Activated T-cell treated with anti-CD3 and anti-CD28 coated beads, Interleukin-2, amount 50 U/mL, for 48 hours (primary cell): ENCODE measurements at places on chromosomes 3 and 15.

DNA sequence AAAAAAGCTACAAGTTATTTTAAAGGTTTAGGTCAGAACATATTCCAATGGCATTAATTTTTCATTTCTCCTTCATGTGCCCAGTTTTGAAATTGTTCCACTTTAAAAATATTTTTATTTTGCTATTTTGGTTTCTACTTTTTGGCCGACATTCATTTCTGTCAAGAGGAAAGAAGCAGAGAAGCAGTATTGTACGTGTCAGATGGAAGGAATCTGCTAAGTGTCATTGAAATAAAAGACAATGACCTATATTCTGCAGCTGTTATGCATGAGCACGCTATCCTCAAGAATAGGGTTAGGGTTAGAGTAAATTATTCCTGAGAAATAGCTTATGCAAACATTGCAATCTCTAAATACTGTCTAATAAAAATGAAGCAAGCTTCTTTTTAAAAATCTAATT, 941.7 kb downstream of the TUSC7 start:
- DNase-seq, result no peak

GRCh38 chr15:38873158-38873557, 308.5 kb upstream of the RASGRP1 start:
- DNase-seq, result no peak

GRCh38 chr15:101428758-101429157, 60.7 kb downstream of the PCSK6 start:
- no peak for DNase-seq

GRCh38 chr15:61812476-61812875, 247.8 kb downstream of the VPS13C start:
- no peak for DNase-seq

GRCh38 chr3:63877737-63878393, 14.2 kb downstream of the ATXN7 start:
- DNase-seq, result no peak

DNA sequence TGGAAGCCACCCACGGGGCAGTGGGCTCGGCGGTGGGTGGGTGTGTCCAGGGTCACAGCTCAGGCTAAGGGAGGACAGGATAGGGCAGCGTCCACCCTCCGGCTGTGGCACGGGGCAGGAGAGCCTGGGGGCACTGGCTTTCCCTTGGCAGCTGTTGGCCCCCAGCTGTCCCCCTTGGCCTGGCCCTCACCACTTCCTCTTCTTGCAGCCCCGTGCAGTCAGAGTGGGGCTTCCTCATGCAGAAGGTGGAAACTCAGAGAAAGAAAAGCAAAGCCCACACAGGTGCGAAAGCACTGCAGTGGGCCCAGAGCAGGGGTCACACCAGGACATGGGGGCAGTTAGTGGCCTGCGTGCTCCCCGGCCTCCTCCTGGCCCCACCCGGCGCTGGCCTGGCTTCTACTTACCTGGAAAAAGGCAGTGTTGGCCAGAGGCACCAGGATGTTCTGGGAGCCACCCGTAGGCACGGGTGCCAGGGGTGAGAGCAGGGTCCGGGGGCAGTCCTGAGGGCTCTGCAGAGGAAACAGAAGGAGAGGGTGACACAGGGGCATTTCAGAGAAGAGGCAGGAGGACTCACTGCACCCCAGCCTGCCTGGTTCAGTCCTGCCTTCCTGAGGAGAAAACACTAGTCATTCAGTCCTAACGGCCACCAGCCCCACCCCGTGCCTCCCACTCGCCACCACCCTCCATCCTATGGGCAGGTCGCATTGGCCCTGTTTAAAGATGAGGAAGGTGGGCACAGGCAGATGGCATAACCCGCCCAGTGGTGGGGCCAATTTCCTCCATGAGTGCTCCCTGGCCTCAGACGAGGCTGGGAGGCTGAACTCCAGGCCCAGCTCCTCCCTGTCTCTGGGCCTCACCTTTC, 28.3 kb downstream of the PLXND1 start:
- DNase-seq, result no peak

DNA sequence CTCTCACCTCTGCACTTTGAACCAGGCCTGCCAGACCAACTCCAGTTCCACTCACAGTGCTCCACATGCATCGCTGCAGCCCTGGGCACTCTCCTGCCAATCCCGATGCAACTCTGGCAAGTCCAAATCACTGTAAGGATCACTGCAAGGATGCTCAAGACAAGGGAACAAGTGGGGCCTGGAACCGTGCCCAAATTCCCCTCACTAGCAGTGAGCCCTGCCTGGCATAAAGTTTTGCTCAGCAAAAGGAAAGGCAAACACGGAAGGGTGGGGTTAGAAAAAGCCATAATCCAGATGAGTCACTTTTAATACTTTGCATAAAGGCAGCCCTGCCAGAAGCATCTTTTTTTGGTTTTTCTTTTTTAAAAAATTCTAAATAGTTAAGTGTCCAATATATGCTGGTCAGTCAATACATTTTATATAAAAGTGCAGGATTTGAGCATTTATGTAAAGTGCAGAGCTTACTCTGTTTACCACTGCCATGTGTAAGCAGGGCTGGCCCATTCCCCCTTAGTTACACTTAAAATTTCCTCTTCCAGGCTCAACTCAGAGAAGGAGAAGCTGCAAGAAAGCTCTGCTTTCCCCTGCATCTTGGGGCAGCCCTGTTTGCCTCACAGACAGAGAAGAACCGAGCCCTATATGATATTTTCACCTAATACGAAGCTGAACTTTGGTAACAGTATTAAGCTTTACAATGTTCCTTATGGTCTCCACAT, 102.2 kb downstream of the CD47 start:
- no peak for DNase-seq

GRCh38 chr3:46059432-46059831, 32.1 kb upstream of the XCR1 start:
- no peak for DNase-seq

GRCh38 chr3:87006844-87007439, 16.0 kb upstream of the VGLL3 start:
- no peak for DNase-seq

- no peak for DNase-seq
Observed at GRCh38 chr15:30878515-30878914, 25.2 kb upstream of the FAN1 start.

- DNase-seq, result no peak
Observed at GRCh38 chr3:195761567-195762248, 40.9 kb downstream of the MUC20 start.

GRCh38 chr3:105354429-105354828, 12.3 kb upstream of the ALCAM start:
- DNase-seq, result no peak

DNA sequence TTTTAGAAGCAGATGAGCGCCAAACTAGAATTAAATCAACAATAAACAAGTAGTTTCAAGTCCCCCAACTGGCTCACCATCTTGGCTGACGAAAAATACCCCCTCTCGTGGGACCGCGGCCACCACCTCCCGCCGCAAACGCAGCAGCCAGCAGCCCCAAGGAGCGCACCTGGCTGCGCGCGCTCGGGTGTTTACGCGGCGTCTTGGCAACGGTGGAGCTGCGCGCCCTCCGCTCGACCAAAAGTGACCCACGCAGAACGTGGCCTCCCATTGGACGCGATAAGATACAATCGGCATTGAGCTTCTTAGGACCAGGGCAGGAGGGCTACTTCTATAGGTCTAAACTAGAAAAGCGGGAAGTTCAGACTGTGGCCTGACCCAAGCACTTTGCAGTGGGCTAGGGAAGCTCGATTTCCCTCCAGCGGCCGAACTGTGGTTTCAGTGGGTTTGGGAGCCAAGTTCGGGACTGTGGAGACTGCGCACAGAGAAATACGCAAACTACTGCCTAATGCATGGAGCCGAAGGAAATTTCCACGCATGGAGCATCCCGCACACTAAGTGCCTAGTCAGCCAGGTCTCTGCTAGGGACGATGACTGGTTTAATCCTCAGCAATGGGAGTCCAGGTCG, at the start of gene MNS1:
MNS1 (minus strand) TSS at position 245 of the 628 bp plus-strand sequence; CDS start at position 80, 165 bp downstream.
- peak; percentile 78 for DNase-seq

DNA sequence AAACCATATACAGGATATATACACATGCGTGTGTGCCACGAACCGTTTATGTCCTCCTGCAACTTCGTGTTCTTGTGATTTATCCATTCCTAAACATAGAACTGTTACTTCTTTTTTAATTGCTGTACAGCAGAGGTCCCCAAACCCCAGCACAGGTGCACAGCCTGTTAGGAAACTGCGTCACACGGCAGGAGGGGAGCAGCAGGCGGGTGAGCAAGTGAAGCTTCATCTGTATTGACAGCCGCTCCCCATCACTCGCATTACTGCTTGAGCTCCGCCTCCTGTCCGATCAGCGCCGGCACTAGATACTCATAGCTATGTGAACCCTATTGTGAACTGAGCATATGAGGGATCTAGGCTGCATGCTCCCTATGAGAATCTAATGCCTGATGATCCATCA, 34.9 kb upstream of the NRROS start:
- DNase-seq, result peak; percentile 57

- DNase-seq, result no peak
Observed at GRCh38 chr3:52506266-52506966, 11.3 kb downstream of the STAB1 start.

DNA sequence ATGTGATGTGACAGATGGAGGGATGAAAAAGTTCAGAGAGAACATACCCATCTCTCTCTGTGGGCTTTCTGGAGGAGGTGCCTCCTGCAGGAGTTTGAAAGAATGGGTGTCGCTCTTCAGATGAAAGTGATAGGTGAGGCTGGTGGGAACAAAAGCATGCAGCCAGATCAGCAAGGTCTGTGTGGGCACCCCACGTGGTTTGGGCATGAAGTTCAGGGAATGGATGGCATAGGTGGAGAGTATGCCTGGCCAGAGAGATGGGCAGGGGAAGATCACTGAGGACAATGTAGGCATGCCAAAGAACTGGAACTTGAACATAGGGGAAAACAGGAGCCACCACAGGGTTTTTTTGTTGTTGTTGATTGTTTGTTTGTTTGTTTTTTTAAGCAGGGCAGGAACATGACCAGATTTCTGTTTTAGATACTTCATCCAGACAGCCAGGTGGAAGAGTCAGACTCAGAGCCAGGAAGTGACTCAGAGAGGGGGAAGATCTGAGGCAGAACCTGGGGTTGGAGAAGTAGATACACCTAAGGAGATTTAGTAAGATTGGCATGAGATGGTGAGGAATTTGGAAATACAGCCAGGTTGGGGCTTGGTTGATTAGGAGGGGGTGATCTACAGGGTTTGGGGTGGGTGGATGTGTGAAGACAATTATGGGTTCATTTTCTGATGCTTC, 64.8 kb upstream of the CLSTN2 start:
- no peak for DNase-seq
